ENCODE measurements at places on chromosomes 13 and 19.

- DNase-seq, result no peak
Observed at GRCh38 chr19:4007836-4008539, 452 bp downstream of the PIAS4 start.

- DNase-seq, result no peak
Observed at GRCh38 chr13:32026623-32027022, 5.0 kb upstream of the FRY start.

DNA sequence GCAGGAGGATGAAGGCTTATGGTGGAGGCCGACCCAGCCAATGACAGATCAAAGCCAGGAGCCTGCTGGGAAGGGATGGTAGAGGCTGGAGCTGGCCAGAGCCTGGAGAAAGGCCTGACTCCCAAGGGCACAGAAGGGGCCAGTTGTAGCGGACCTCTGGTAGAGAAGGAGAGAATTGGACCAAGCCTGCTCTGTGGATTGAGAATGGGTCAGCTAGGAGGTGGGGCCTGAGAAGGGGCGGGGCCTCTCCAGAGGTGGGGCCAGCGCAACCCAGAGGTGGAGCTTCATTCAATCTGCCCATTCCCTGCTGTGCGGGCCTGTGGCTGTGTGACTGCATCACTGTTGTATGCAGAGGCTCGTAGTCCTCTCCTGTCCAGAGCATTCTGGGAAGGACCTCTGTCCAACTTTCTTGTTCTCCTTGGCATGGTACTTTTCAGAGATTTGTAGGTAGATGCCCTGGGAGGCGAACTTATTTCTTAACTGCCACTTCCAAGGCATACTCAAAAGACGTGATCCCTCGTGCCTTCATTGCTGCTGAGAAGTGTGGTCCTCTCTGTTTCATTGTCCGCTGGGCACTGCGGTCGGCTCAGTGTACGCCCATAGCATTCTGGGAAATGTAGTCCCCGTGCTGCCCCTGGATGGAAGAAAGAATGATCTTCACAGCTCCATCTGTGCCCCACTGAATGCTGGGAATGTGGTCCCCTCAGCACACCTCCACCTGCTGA lies 6.7 kb downstream of the GRIN2D start:
- DNase-seq, result peak; percentile 55

GRCh38 chr13:53058065-53058679 lies 29.6 kb downstream of the OLFM4 start:
- DNase-seq, result no peak

GRCh38 chr19:39046037-39046821 lies 13.9 kb upstream of the FBXO27 start:
- DNase-seq, result no peak

DNA sequence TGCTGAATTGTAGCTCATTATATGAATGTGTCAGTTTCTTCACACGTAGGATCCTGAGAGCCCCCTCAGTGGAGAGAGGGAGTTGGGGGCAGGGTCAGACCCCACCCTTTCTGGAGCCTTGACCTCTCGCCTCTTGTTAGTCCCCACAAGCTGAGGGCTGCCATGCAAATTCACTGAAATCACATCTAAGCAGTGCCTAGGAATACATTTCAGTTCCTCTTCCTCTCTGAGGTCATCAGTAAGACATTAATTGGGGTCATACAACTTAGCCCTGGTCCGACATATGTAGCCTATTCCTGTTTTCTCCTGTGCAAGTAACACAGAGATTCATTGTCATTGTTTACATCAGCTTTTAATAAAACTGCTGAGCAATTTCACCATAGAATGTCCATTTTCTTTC lies 30.0 kb downstream of the MYO9B start:
- DNase-seq, result no peak

GRCh38 chr19:32397671-32398101 lies 7.9 kb upstream of the DPY19L3 start:
- no peak for DNase-seq

GRCh38 chr13:44406617-44407016 lies 33.0 kb downstream of the SERP2 start:
- no peak for DNase-seq

GRCh38 chr19:46484656-46485055 lies 11.0 kb downstream of the PNMA8B start:
- no peak for DNase-seq

- DNase-seq, result no peak
Observed at GRCh38 chr13:51036418-51036817, 74.7 kb downstream of the C13orf42 start.

DNA sequence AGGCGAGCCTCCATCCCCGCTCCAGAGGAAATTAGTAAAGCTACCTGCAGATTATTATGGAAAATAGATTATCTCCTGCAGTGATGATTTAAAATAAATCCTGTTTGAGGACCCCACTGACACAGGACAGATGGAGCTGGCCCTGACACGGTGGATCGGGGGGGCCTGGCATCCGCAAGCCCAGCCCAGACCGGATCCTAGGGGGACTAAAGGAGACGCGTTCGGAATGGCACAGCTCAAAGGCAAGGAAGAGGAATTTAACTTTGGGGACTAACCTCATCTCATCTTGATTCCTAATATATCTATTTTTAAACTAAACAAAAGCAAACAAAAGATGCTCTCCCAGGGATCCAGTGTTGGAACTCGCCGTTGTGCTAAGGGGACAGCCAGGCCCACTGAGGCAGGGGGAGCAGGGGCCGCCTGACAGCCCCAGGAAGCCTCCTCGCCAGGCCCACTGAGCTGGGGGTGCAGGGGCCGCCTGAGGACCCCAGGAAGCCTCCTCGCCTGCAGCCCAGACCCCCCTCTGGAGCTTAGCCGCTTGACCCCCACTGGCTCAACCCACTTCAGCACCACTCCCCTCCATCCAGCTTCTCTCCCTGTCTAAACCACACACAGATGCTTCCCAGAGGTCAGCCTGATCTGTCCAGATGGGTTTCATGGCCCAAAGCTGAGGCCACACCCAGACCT lies 78.6 kb downstream of the SPACA7 start:
- DNase-seq, result no peak

DNA sequence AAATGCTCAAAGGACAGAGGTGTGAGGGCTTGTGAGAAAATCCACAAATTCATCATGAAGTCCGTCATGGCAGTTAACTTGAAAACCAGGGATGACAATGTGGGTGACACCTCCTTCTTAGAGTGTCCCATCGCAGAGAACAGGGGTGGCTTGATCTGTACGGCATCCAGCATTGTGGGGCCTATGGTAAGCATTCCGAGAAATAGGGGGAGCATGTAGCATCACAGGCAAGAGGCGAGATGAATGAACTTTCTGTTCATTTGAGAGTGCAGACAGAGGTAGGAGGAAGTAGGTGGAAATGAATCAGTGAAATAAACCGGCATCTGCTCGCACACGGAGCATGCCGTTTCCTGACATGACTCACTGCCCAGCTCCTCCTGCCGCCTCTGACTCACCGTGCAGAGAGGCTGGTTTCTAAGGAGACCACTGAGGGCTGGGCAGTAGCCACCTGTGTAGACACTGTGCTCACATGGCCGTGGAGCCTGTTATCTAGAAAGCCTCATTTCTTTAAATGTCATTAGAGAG lies 339.0 kb downstream of the RFC3 start:
- no peak for DNase-seq

- no peak for DNase-seq
Observed at GRCh38 chr19:48739404-48740163, 826 bp downstream of the RASIP1 start.

DNA sequence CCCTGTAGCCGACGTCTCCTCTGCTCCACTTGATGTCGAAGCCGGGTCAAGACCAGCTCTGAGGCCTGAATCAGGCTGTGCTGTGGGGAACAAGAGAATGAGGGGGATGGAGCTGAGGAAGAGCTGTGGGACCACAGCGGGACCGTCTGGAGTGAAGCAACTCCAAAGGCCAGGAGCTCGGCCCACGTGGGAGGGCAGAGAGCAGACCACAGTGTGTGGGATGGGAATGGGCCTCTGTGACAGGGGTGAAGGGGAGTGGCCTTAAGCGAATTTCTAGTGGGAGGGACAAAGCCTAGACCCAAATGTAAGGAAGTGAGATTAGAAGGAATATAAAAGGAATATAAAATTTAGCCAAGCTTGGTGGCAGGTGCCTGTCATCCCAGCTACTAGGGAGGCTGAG lies 3.8 kb upstream of the SLC8A2 start:
- no peak for DNase-seq

DNA sequence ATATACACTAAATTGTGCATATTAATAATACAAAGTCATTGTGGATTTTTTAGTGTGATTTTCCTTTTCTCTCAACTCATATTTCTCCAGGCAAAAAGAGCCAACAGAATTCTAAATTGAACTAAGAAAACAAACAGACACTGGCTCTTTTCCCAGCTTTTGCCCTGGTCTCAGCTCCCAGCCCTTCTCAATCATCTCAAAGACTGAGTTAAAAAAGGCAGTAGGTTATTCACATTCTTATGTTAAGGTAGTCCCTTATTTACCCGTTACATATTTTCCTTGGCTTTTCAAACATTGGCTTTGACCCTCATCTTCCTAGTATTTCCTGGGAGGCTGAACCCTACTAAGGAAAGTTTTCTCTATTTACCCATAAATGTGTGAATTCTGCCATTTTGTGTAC lies 753.6 kb downstream of the LIG4 start:
- no peak for DNase-seq

GRCh38 chr13:105406551-105406950 lies 1128.9 kb downstream of the EFNB2 start:
- no peak for DNase-seq

DNA sequence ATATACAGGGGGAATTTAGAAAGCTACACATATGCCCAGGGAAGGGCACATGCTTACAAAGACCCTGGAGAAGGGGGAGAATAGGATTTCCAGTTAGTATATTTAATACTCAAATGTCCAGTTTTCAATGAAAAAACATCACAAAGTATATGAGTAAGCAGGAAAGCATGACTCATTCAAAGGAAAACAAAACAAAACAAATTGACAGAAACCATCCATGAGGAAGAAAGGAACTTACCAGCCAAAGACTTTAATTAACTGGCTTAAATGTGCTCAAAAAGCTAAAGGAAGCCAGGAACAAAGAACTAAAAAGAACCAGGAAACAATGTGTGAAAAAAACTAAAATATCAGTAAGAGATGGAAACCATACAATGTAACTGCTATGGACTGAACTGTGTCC lies 716.2 kb upstream of the ARGLU1 start:
- DNase-seq, result no peak

DNA sequence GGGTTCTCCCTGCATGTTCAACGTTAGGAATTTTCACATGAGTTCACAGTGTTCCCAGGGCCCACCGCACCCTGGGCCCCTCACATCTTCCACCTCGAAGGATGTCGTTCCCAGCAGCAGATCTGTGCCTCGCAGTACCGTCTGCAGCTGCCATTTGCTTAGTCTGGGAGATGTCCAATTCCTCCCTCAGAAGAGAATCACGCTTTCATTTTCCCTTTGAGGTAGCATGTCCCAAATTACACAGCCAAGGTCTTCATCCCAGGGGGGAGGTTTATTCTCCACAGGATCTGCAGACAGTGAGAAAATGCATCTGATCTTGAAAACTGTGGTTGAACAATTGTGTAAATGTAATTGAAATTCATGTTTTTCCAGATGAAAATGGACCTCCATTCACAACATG lies 150.2 kb downstream of the DCT start:
- no peak for DNase-seq

DNA sequence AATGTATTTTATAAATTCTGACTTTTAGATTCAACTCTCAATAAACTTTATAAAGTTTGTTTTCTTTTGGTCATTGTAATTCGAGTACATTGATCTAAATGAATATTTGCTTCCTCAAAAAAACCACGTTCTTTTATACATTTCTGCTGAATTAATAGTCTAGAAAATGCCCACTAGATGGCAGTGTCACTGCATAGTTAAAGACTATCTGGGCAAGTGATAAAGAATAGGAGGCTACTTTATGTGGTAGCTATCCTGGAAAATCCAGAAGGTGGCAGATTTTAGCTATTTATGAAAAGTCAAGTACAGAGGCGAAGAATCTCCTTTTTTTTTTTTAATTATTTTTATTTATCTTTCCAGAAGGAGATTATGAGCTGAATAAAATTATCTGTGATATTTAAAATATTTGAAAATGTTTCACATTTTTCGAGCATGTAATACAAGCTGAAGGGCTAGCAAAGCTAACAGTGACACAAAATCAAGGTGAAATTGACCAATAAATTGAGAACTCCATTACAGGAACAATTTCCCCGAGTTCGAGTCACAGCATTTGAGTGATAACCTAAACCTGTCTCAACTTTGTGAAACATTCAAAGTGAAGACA lies 221.8 kb downstream of the OLFM4 start:
- DNase-seq, result peak; percentile 37

DNA sequence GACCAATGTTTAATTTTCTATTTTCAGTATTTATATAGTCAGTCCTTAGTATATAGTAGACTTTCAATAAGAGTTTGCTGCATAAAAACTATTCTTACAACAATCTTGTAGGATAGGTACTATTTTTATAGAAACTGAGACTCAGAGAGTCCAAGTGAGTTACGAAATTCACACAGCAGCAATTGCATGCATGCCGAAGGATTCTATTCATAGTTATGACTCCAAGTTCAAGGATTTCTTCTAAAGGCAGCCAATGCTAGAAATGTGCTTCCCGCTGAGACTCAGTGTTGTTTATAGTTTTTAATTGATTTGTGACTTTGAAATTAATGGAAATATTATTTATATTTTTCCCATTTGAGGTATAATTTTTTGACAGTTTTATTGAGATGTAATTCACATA lies 62.7 kb upstream of the CSNK1A1L start:
- no peak for DNase-seq

GRCh38 chr13:41411522-41411921 lies 45.8 kb upstream of the RGCC start:
- DNase-seq, result peak; percentile 19

DNA sequence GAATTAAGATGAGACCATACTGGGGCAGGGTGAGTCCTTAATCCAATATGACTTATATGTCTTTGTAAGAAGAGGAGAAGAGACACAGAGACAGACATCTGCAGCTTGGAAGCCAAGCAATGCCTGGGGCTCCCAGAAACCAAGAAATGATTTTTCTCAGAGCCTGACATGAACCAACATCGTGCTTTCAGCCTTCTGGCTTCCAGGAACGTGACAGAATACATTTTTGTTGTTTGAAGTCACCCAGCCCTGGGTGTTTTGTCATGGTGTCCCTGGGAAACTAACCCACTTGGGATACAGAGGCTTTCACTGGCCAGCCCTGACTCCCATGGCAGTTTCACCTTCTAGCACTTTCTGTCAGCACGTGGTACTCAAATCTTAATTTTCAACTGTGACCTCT lies 95.3 kb upstream of the SLC10A2 start:
- DNase-seq, result no peak

DNA sequence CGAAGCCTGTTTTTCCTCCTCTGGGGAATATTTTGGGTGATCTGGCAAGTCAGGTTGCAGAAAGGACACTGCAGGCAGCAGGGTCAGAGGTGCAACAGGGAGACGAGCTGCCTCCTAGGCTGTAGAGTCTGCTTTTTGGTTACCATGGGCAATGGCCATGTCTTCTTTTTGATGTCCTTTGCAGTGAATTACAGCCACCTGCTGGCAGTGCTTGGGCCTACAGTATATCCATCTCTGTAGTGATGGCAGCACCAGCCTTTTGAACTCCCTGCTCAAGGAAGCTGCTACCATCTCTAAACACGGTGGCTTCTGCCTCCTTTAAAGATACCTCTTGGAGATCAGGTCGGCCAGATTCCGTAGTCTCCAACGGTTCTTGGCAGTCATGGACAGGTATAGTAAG lies 73.9 kb downstream of the WTIP start:
- DNase-seq, result no peak
